ENCODE measurements at places on chromosomes 7 and 10. TPM values are rescaled to one million over a fixed set of nuclear protein-coding genes. Genes with fewer than 3 reads are reported as not detected.

DNA sequence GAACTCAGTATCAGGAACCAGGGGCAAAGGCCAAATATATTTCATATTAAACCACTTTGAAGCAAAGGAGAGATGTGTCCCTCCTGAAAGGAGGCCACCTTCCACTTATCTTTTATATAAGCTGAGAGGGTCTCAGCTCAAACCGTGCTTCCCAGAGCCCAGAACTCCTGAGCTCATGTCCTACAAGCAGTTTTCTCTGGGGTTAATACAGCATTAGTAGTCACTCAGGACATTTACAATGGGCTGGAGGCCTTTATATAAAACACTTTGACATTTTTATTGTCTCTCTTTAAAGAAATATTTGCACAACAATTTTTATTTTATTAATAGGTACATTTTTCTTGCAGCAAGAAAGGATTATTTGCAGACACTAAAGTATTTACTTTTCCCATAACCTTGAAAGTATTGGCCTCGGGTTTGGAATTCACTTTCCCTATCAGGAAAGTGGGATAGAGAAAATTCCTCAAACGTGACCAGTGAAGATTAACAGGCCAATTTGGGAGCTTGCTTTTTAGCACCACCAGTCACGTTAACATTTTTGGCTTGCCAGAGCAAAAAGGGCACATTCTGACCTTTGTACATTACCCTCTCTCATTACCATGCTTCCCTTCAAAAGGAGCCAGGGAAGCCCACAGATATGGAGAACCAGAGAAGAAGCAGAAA lies 464.9 kb upstream of the NRP1 start:
- no peak for DNase-seq

IFIT1B gene
- 0.20 TPM for polyA plus RNA-seq

LRRN3 gene
- 58.2 TPM for polyA plus RNA-seq

GRCh38 chr10:73843261-73843660 lies 31.1 kb downstream of the CAMK2G start:
- DNase-seq: no peak

- DNase-seq: peak; percentile 72
These were observed 53.5 kb downstream of the NRF1 start for GRCh38 chr7:129665013-129665401.

TACC2 gene
- polyA plus RNA-seq: 22.2 TPM

DNA sequence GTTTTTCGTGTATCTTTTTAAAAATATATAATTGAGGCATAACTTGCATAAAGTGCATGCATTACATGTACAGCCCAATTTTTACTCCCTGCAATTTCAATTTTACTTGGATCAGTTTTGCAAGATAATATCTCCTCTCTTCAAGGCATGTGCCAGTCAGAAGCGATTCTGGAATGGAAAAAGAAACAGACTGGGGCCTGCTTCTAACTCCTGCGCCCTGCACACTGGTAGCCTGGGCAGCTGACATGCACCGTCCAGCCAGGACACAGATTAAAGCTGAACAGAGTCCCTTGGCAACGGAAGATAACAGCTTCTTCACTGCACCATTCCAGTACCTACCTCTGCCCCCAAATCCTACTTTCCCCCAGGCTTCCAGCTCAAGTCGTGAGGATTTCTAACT lies 182.1 kb downstream of the FAM107B start:
- DNase-seq: no peak

GJC3 gene
- 1.1 TPM for polyA plus RNA-seq

DNA sequence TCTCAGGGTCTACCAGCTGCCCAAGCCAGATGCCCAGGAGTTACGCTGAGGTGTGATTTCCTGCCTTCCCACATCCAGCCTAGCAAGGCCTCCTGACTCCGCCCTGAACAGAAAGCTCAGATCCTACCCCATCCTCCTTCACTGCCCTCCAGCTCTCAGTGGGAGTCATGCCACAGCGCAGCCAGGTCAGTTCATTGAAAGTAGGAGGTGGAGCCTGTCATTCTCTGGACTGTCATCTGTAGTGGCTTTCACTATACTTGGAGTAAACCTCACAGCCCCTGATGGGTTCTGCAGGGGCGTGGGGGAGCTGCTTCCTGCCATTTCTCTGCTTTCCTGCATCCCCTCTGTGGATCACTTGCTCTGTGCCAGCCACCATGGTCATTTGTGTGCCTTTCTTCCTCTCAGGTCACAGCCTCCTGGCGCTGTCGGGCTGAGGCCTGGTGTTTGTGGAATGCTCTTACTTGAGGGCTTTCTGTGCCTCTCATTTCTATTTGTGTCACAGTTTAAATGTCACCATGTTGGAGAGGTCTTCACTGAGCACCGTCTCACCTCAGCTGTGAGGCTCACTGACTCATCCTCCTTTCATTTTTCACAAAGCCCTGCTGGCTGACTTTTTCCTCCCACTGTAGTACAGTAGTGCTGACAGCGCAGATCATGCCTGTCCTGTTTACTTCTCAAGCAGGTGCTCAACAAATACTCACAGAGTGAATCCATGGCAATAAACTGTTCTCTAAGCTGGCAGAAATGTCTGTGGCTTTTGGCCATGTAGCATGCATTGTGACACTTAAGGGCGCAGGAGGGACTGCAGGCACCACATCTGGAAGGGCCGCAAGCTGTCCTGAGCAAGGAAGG lies 61.0 kb upstream of the TMEM248 start:
- no peak for DNase-seq

GRCh38 chr7:40530292-40530691 lies 395.5 kb downstream of the SUGCT start:
- no peak for DNase-seq

DNA sequence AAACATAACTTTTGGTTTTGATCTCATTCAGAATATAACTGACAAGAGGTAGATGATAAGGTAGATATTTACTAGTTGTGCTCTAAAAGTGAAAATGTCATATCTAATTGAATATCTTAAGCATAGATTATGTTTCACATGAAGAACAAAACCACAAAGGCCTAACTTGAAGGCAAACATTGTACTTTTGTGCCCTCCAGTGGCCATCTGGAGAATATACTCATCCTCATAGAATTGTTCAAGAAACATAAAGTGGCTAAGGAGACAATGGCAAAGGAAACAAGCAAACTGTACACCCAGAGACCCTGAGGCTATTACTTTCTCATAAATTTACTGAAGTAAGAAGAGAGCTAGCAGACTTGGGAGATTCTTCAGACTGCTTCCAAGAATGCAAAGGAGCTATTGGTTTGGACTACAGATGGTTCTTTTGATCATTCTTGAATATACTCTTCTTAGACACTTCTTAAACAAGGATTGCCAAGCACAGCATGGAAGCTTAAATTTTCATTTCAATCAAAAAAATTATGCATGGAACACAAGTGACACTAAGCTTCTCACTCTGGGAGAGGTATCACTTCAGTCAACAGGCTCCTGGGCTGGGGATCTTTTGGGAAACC lies 98.2 kb upstream of the DKK1 start:
- peak; percentile 65 for DNase-seq

DNA sequence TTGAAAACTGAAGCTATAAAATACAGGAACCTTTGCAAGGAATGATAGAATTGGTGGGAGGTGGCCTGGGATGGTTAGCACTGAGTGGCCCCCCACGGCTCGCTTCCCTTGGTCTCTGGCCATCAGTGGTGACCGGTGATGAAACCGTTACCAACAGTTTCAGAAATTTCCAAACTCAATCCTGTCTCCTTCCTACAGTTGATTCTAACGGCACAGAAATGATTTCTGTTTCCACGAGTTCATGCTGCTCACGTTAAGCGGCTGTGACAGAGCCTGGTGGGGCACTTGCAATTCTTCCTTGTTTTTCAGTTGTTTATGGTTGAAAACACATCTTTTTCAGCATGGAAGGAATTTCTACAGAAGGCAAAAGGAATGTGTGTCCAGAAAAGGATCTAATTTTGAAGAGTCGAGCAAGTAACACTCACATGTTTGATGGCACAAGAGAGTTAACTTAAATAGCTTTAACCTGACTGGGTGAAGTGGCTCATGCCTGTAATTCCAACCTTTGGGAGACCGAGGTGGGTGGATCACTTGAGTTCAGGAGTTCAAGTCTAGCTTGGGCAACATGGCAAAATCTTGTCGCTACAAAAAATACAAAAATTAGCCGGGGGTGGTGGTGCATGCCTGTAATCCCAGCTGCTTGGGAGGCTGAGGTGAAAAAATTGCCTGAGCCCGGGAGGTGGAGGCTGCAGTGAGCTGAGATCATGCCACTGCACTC lies 100.1 kb downstream of the DNAJB6 start:
- DNase-seq: no peak

GRCh38 chr7:26616235-26616634 lies 248.2 kb downstream of the SKAP2 start:
- DNase-seq: no peak

DNA sequence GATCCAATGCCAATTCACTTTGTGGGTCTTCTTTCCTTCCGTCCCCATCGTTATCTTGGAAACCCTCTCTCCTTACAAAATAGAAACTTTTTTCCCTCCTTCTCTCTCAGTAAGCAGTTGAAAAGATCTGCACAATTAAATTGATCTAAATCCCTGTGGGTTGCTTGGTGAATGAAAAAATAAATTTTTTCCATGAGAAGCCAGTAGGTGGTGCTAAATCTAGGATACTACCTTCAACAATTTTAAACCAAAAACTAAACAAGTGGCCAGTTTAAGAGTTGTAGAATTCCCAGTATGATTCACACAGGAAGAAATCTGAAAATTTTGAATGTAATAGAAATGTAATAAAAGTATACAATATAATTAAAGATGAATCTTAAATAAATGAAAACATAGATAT lies 990.3 kb upstream of the ZNF722 start:
- DNase-seq: no peak

CTAGE8 gene
- polyA plus RNA-seq: 7.9 TPM

DNA sequence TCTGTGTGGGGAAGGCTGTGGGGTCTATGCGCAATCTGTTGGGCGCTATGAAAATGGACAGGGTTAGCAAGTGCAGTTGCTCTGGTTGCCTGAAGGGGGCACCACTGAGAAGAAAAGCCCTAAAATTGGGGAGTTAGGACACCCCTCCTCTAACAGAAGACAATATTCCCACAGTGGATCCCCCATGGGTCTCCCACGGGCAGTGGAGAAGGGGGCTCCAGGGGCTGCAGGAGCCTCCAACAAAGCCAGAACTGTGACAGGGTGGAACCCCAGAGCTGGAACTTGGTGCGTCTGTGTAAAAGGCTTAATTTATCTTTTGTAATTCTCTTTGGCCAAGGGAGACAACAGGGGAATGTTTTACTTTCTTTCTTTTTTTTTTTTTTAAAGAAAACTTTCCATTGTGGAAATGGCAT lies 12.5 kb upstream of the COL13A1 start:
- DNase-seq: no peak

GRCh38 chr7:110168010-110168409 lies 922.9 kb upstream of the LRRN3 start:
- no peak for DNase-seq

DNA sequence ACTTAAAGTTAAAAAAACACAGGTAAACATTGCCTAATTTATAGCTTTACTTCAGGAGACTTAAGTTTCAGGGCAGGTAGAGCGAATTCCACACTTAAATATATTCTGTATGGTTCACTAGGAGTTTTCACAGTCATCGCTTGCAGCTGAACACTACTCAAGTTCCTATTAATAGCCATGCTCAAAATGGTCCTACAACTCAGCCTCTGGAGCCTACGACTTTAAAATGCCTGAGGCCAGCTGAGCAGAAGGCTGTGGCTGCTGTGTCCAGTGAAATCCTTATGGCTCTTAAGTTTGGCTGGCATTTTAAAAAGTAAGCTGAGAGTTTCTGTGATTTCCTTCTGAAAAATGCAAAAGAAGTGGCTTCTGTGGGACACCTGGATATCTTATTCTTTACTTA lies 105.4 kb upstream of the GLI3 start:
- DNase-seq: no peak

DNA sequence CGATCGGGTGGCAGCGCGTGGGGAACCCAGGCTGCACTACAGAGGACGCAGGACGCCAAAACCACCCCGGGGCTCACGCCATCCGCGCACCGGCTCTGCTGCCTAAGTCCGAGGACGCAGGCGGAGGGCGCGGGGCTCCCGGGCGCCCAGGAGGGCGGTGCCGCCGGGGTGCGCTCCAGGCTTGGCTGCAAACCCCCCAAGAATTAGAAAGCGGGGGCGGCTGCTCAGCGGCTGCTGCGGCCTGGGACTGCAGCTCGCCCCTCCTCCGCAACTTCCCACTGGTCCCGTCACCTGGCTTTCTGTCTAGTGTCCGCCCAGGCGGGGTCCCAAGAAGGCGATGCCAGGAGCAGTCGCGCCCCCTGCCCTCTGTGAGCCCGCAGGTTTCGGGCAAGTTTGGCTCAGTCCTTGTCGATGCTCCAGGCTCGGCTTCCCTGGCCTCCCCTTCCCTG lies 1.7 kb upstream of the POU6F2 start:
- no peak for DNase-seq

- DNase-seq: no peak
These were observed 43.3 kb downstream of the FRMPD2 start for GRCh38 chr10:48231178-48231577.

GRCh38 chr7:47759056-47759706 lies 177.3 kb upstream of the TNS3 start:
- no peak for DNase-seq

- DNase-seq: no peak
These were observed 7.2 kb downstream of the SFMBT2 start for GRCh38 chr10:7403620-7404019.

GRCh38 chr10:132111871-132112341 lies 46.2 kb downstream of the JAKMIP3 start:
- DNase-seq: peak; percentile 21

GRCh38 chr7:74023092-74023536 lies 4.9 kb upstream of the ELN start:
- no peak for DNase-seq

All from left lung (tissue), 14 donors.